Kidney (tissue), 22 donors: ENCODE measurements at places on chromosomes 7 and 10.

- peaks cover 3% of the 10 kb centered on the region for H3K4me1 ChIP-seq
- no peak overlapping the region for H3K4me3 ChIP-seq
- no peak for DNase-seq
- no peaks in the 10 kb centered on the region for H3K27me3 ChIP-seq
- H3K27ac ChIP-seq, result no peak overlapping the region
- H3K36me3 ChIP-seq, result no peaks in the 10 kb centered on the region
These were observed 348.4 kb downstream of the GLRX3 start for GRCh38 chr10:130484468-130485180.

DNA sequence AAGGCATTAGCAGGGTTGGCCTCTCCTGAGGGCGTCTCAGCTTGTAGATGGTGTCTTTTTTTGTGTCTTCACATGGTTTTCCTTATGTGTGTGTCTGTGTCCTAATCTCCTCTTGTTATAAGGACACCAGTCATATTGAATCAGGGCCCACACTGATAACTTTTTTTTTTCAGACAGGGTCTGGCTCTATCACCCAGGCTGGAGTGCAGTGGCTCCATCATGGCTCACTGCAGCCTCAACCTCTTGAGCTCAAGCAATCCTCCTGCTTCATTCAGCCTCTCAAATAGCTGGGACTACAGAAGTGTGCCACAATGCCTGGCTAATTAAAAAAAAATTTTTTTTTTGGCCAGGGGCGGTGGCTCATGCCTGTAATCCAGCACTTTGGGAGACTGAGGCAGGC is 41.3 kb upstream of the KMT2C start:
- no peaks in the 10 kb centered on the region for H3K36me3 ChIP-seq
- H3K4me3 ChIP-seq, result no peak overlapping the region
- H3K27ac ChIP-seq, result no peak overlapping the region
- H3K27me3 ChIP-seq, result no peaks in the 10 kb centered on the region
- H3K4me1 ChIP-seq, result no peaks in the 10 kb centered on the region

DNA sequence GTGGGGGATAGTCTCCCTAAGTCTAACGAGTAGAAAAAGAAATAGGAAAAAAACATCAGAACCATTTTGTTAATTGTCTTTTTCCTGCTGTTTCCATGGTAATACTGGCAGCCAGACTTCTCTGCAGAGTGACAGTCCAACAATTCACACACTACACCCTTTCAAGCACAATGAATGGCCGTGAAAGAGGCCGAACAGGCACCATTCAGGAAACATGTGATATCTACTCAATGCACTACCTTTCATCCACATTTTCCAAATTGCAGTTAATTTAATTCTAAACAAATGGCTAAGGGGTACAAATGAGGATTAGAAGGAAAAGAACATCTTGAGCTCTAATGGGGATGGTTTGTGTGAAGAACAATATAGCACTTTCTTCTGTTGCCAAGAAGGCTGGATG is 358.5 kb upstream of the ANKRD30A start:
- no peak overlapping the region for H3K4me3 ChIP-seq
- H3K36me3 ChIP-seq, result no peaks in the 10 kb centered on the region
- no peak for DNase-seq

DNA sequence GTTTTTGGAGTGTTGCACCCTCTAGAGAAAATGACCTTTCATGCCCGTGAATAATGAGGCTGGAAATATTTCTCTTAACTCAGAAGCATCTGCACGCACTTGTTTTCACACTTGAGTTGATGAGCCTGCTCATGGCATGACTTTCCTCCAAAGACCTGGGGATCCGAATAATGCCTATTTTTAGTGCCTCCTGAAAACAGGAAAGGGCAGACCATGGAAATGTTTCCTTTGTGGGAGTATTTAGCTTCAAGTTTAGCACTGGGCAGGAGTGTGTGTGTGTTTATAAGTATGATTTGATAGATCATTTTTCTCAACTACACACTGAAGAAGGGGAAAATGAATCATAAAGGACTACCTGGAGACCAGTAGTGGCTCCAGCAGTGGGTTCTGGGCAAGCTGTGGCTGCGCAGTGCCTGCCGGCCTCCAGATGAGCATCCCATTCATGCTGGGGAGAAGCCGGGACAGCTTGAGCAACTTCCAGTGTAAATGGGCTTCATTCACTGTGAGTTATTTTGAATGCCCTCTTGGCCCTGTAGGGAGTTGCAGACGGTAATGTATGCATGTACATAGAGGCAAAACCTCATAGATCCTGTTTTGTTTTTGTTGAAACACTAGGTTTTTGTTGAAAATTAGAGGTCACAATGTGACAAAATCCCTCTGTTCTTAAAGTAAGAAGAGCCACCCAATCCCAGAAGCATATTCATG is 117.8 kb upstream of the INSYN2A start:
- H3K4me1 ChIP-seq, result no peaks in the 10 kb centered on the region
- H3K36me3 ChIP-seq, result no peaks in the 10 kb centered on the region

DNA sequence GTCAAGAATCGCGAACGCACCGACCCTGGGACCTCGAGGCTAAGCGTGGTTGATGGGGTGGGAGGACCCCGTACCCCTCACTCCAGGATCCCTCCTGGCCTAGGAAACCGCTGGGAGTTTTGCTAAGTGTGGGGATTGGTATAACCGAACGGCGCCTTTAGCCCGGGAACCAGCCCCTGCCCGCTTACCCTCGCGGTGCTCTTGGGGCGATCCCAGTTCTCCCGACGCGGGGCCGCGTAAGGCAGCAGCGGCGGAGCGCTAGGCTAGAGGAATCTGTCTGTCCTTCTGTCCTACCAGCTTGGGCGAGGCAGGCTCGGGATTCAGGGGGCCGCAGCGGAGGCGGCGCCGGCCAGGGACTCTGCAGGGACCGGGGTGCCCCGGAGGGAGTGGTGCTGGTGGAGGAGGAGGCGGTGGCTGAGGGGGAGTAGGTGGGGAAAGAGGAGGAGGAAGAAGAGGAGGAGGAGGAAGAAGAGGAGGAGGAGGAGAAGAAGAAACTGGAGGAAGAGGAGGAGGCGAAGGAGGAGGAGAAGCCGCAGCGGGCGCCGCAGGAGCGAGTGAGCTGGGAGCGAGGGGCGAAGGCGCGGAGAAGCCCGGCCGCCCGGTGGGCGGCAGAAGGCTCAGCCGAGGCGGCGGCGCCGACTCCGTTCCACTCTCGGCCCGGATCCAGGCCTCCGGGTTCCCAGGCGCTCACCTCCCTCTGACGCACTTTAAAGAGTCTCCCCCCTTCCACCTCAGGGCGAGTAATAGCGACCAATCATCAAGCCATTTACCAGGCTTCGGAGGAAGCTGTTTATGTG is 439 bp upstream of the EMX2 start:
- H3K27me3 ChIP-seq, result peaks cover 16% of the 10 kb centered on the region
- H3K27ac ChIP-seq, result peak overlapping the region; percentile 95
- no peaks in the 10 kb centered on the region for H3K4me1 ChIP-seq
- H3K4me3 ChIP-seq, result peak overlapping the region; percentile 90

DNA sequence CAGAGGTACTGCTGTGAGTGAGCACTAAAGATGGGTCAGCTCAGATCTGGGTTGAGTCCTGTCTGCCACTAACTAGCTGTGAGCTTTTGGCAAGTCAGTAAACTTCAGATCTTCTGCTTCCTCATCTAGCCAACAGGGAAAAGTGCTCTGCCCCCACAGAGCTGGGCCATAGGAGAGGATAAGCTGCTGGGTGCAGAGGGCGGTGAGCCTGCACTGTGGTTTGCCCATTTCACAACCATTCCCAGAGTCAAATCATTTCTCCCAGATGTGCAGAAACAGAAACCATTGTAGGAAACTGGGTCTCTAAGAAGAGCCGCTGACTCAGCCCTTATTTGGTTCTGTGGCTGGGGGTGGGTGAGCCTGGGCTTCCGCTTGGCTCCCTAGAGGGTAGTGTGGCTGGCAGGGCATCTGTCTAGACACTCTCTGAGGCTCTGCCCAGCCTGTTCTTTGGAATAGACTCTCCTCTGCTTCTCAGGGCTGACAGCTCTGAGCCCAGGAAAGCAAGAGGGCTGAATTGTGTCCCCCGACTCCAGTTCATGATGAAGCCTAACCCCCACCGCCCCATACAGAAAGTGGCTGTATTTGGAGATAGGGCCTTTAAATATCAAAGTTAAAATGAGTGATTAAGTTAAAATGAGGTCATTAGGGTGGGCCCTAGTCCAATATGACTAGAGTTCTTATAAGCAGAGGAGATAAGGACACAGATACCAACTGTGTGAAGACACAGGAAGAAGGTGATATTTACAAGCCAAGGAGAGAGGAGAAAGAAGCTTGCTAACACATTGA is 29.5 kb upstream of the ARHGAP22 start:
- DNase-seq, result no peak
- no peak overlapping the region for H3K4me3 ChIP-seq
- H3K4me1 ChIP-seq, result no peaks in the 10 kb centered on the region
- H3K36me3 ChIP-seq, result no peaks in the 10 kb centered on the region
- no peak overlapping the region for H3K27ac ChIP-seq
